ENCODE measurements at places on chromosomes 12 and 14.

DNA sequence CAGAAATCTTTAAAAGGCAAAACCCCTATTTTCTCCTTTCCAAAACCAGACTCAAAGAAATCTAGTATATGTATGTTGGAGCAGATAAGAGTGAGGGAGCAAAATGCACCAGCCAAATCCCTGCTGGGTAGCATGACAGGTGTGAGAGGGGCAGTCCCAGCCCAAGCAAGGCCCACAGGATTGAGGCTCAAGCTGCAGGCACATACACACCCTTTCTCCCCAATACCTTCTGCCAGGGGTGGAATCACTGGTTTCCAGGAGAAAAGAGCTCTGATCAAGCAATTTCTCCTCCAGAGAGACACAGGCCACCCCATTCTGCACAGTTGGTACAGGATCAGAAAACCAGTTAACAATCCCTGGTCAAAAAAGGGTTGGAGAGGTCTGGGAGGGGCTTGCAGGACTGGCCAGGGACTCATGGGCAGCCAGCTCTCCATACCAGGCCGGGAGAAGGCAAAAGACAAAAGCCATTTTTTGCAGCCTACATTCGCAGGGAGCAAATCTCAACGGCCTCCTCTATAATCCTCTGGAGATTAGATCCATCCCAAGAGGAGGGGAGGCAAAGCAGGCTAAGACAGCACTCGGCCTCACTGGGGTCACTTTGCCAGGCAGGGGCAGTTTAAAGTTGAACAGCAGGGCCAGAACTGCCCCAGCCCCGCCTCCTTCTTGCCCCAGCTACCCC, 2.1 kb downstream of the KMT2D start:
- DNase-seq: no peak

DNA sequence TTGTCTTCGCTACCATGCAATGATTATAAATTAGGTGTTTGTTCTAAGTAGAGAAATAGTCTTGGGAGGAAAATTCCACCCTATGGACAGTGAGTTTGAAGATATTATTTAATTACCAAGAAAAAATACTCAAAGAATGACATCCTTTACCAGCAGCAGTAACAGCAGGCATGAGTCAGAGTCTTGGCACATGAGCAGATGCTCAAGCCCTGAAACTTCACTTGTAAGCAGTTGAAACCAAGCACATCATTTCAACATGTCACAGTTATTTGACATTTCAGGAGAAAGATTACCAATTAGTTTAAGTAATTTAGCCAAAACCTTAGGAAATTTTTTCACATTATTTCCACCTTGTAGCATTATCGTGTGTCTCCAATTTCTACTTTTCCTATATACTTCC, 99.2 kb downstream of the C12orf50 start:
- DNase-seq: no peak

DNA sequence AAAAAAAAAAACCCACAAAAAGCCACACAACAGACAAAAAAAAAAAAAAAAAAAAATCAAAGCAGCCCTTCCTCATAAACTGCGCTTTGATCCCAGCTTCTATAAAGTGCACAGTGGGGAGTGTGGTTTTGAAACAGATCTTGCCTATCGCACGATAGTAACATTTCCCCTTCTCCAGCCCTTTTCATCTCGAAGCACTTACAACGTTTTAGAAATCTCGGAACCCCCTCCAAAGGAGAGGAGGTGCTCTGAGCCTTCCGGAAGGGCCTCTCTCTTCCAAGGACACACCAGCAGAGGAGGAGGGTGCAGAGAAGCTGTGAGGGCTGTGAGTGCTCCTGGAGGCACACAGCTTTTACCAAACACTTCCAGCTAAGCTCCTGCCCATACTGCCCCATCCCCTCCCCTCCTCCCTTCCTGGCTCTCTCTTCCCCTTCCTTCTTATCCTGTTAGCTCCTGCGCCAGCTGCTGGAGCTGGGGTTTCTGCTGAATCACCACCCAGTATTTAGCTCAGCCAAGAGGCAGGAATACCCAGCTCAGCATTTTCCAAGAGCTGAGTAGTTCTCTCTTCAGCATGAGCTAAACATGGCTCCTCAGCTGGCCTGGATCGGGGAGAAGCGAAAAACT, 28.4 kb downstream of the SLC7A8 start:
- DNase-seq: no peak

GRCh38 chr14:24403294-24403998, 4.6 kb downstream of the NYNRIN start:
- DNase-seq: no peak

DNA sequence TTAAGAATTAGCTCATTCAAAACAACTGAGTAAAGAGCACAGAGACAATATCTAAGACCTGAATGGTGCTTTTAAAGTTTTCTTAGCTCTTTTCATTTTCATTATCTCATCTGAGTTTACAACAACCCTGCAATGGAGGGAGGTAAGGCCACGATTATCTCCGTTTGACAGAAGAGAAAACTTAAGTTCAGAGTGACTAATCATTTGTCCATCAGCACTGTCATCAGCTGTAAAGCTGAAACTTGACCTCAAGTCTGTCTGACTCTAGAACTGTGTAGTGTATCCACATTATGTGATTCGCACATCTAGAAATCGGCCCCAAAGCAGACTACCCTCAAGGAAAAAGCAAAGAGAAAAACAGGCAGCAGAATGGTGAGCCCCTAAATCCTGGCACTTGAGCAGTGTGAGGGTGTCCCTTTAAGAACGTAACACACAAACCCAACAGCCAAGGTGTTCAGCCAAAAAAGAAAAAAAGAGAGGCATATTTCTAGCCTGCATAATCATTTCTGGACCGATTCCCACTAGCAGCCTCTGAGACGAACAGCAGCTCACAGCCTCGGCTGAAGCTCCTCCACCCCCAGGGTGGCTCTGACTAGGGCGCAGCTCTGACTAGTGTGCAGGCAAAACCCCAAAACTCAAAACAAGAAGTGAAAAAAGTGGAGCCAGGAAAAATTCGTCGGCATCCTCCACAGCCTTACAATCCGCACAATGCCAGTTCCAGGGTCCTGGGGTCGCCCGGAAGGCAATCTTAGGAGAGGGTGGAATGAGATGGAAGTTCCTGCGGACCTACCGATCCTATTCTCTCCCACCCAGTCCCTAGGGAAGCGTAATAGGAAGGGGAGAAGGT, 1.6 kb downstream of the STXBP6 start:
- no peak for DNase-seq

- DNase-seq: no peak
Measured at GRCh38 chr12:9388379-9388778, 180.2 kb upstream of the PZP start.

DNA sequence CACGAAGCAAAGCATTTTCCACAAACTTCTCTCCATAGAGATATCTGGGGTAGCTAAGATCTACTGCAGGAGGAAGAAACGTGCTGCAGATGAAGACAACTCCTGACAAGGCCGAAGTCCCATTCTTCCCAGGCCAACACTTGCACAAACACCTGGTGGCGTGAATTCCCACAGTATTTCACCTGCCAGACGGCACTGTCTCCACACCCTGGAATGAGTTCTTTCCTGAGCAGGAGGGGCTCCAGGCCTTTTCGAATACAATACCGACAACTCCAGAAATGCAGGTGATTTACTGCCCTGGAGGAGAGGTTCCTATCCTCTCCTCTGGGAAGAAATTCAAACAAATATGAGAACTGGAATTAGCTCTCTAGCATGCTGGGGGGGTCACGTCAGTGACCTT, 179.9 kb downstream of the MON2 start:
- DNase-seq: no peak

GRCh38 chr12:54025499-54026405, 2.5 kb upstream of the HOXC6 start:
- no peak for DNase-seq

GRCh38 chr12:120051535-120051934, 62.5 kb downstream of the BICDL1 start:
- no peak for DNase-seq

DNA sequence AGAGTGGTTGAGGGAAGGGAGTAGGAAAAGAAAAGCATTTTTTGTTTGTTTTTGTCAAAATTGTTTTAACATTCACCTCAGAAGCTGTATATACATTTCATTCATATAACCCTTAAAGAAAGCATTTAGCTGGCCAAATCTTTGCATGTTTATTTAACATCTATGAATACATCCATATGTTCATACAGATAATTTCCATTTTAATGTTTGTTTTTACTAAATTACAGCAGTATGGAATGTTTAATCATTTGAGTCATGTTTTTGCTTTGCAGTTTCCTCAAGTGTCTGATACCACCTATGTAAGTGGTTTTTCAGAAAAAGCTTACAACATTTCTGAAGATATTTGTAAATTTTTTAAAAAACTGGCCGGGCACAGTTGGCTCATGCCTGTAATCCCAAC, 84.3 kb upstream of the ATF1 start:
- no peak for DNase-seq

DNA sequence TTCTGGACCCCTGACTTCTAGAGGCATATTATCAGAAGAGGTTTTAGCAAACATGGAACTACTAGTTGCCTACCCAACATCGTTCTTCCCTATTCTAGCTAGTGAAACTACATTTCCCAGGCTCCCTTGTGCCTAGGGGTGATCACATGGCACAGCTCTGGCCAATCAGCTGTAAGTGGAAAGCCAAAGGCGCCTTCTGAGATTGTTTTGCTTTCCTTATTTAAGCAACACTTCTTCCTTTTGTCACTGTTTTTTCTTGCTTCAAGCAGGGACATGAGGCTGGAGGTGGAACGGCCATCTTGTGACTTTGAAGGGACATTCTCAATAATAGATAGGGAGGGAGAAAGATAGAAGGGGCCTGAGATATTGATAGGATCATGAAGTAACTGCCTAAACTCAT, 136.7 kb downstream of the ZNF664 start:
- no peak for DNase-seq

GRCh38 chr12:124370851-124371250, 76.0 kb downstream of the RFLNA start:
- DNase-seq: no peak

- peak; percentile 61 for DNase-seq
Measured at GRCh38 chr12:47397664-47398281, 308.1 kb downstream of the RPAP3 start.

- DNase-seq: no peak
Measured at GRCh38 chr14:97273540-97273939, 476.4 kb downstream of the VRK1 start.

GRCh38 chr12:96404696-96405095, 4.5 kb upstream of the CDK17 start:
- DNase-seq: no peak

DNA sequence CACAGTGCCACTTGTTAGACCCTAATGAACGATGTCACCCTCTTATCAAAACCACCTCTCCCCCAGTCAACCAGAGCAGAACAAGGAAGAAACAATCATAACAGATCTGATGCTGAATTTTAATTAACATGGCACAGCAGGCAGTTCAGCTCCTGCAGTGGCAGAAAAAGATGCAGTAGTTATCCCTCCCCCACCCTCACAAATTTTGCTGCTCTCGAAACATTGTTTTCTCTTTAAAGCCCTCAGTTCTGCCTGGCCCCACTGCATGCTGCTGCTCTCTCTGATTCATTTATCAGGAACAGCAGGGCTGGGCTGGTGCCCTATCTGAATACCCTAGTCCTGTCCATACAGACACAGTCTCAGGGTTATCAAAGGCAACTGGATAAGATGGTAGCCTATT, 12.2 kb downstream of the CCDC175 start:
- no peak for DNase-seq

- no peak for DNase-seq
Measured at GRCh38 chr12:132390287-132391076, 61.1 kb upstream of the GALNT9 start.

GRCh38 chr14:50610465-50610864, 50.5 kb downstream of the ATL1 start:
- no peak for DNase-seq

- DNase-seq: no peak
Measured at GRCh38 chr14:94382099-94382715, 6.2 kb downstream of the SERPINA1 start.

DNA sequence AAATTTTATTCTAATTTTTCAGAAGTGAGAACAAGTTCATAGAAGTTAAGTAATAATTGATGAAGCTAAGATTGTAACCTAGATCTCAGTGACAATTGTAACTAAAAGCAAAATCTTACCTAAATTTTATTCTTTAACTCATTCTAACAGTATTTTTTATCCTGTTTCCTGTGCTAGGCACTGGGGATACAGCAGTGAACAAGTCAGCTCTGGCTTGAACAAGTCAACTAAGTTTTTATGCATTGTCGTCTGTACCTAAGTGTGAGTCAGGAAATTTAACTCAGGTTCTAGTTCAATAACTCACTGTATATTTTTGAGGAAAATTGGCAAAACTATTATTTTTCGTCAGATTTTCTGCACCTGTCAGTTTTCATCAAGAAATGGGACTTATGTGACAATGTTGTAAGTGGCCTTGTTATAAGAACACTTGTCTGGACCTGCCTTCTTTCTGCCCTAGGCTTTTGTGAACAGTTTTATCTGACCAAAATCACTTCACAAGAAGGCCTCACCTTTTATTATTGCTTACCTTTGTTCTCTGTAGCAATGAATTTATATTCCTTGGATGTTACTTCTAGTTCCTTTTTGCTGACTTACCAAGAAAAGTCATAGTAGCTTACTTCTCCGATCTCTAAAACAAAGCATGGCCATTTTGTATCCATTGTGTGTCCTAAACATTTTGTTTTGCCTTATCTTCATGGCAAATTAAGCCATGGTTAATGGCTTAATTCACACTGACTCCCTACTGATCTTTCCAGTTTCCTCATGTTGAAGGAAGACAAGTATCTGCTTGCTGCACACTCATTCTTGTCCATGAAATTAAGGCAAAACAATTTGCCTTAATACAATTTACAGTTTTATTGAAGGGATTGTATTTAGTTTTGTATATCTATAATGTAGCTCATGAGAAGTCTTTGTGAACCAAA, 2.7 kb downstream of the TMTC3 start:
- DNase-seq: no peak

DNA sequence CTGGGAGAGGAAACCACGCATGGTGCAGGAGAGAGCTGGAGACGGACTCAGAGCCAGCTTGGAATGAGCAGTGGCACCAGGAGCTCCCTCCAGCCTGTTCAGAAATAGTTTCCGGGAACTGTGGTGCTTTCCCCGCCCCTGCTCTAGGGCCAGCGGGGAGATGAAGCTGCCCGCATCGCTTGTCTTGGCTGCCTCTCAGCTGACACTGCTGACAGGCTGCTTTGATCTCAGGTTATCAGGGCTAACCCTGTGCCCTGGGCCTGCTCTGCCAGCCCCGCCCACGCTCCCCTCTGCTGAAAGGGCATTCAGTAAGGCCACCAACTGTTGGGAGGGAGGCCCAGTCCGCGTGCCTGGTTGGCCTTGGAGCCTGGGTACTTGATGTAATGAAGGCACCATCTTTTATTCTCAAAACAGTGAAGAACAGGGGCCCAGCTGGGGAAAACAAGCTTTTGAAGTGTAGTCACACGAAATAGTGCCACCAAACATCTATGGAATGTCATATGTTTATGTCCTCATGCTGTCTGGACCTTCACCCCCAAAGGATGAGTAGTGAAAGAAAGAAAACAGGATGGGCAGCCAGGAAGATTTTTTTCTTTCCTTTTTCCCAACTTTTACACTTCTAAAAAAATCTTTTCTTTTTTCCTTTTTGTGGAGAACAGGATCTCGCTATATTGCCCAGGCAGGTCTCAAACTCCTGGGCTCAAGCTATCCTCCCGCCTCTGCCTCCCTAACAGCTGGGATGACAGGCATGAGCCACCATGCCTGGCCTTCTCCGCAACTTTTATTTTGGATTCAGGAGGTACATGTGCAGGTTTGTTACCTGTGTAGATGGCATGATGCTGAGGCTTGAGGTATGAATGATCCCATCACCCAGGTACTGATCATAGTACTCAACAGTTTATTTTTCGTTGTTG, 115.9 kb upstream of the TBX3 start:
- no peak for DNase-seq

- peak; percentile 51 for DNase-seq
Measured at GRCh38 chr14:104135904-104136471, 2.4 kb upstream of the KIF26A start.

All from activated T-cell treated with anti-CD3 and anti-CD28 coated beads, Interleukin-2, amount 50 U/mL, for 48 hours (primary cell).